Cerebellum (tissue), 4 donors: ENCODE measurements at places on chromosomes 3 and 15. TPM values are rescaled to one million over a fixed set of nuclear protein-coding genes. Genes with fewer than 3 reads are reported as not detected.

DNA sequence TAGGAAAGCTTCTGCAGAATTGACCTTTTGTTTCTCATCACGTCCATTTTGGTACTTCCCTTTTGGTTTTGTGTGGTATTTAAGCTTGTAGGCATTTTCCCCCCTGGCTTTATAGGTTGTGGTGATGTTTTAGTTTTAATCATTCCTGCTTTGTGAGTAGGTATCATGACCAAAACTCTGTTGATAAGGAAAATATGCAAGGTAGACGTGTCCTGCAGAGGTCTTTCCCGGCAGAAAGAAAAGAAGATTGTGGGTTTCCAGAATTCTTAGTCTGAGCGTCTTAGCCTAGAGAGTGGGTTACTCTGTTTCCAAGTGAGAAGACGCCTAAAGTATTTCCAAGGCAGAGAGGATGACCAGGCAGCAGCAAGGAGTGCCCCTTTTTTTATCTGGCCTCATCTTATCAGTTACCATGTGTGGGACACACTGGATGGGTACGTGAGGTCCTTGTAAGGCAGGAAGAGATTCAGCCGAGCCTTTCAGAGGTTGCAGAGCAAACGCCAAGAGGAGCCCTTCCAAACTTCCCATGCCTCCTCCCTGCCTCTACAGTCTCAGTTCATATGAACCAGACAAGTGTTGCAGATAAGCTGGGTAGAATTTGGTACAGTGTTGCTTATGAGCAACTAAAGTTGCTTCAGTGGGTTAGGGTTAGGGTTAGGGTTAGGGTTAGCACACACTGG is 58.8 kb downstream of the ARNT2 start:
- no peak for DNase-seq

- DNase-seq: no peak
These were observed 31.1 kb downstream of the FILIP1L start for GRCh38 chr3:100083209-100083608.

DNA sequence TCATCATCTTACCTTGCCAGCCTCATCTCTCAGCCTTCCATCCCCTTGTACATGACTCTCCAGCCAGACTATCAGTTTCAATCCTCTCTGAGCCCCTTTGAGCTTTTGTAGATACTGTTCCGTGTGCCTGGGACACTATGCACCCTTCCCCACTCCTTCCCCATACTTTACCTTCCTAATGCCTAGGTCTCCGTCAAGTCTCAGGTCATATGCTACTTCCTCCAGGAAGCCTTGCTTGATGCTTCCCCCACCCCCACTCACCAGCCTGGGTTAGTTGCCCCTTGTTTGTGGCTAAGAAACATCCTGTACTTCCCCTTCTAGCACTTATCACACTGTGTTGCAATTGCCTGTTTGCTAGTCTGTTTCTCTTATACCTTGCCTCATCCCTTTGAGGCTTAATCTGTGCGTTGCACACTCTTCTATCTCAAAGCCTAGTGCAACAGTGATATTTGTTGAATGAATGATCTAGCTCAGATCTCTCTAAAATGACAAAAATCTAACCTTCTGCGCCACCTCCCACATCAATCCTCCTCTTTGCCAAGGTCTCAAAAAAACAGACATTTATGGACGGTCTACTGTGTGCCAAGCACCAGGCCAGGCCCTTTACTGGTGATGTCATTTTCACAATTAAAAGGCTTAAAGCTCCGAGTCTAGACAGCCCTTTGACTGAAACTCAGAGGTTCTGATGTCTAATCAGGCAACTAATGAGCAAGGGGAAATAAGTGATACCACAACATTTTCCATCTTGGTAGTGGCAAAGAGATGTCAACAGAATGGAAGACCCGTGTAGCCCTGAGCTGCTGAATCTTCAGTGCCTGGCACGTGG is 6.5 kb upstream of the USP3 start:
- no peak for DNase-seq

DNA sequence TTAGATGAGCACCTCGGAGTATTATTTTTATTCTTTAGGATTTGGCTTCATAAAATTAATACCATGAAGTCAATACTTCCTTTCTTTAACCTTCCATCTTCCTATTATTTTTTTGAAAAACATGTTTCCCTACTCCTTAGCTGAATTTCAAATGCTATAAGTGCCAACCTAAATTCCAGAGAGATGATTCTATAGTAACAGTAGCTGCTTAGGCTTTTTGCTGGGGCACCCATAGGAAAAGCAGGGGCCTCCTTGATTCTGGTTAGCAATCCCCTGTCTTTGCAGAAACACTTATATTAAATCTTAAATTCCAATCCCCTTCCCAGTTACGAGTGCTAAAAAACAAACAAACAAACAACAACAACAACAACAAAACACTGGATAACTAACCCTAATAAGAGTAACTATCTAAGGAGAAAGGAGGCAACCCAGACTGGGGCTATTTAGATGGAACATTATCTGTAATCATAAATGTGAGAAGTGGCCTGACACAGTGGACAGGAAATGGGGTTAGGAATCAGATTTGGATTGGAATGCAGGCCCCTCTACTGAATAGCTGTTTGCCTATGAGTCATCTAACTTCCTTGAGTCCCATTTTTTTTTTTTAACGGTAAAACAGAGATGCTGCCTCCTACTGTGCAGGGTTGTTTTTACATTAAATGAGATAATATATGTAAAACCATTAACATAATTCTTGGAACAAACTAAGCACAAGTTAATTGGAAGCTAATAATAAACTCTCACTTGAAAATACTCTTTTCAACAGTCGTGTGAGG is 148.1 kb downstream of the WDR72 start:
- DNase-seq: no peak

ECE2 gene
- 10.1 TPM for total RNA-seq

DNA sequence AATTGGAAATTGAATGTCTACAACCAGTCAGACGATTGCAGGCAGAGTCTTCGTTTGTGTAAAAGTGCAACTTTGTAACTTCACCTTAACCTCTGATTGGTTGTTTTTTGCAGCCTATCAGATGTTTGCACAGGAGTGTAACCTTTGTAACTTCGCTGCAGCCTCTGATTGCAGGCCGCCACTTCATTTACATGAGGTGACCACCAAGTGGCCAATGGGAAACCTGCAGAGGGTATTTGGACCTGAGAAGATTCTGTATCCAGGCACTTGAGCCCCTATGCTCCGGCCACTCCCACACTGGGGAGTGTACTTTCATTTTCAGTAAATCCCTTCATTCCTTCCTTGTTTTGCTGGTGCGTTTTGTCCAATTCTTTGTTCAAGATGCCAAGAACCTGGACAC is 68.1 kb upstream of the PFN2 start:
- no peak for DNase-seq

GRCh38 chr3:107309312-107309711 is 67.9 kb upstream of the CCDC54 start:
- DNase-seq: no peak

GPX1 gene
- total RNA-seq: 40.8 TPM

NR2E3 gene
- 0.54 TPM for total RNA-seq

- no peak for DNase-seq
These were observed 1076.8 kb downstream of the TUSC7 start for GRCh38 chr3:117786349-117786748.

GRCh38 chr3:171261487-171261886 is 198.7 kb downstream of the TNIK start:
- no peak for DNase-seq

ADCY5 gene
- total RNA-seq: 23.5 TPM
